ENCODE measurements at places on chromosomes 4 and X.

DNA sequence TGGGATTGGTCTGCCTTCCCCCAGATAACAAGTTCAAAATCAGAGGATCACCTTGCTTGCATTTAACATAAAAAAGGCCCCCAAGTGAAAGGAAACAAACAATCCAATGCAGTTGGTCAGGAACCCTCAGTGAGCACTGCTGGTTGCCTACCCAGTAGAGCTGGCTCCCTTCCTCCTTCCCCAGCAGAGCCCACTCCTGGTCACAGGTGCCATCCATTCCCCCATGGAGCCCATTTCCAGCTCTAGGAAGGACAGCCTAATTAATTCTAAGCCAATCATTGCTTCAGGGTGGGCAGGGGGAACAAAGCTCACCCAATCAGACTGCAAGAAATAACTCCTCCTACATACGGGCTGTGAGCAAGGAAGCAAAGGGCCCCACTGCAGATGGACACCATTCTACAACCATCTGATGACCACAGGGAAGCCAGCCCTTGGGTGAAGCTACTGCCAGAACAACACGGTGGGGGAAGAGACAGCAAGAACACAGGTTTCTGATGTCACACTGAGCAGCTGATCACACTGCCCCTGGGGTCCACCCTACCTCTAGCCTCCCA is 86.5 kb downstream of the SH3KBP1 start:
- no peak for DNase-seq

DNA sequence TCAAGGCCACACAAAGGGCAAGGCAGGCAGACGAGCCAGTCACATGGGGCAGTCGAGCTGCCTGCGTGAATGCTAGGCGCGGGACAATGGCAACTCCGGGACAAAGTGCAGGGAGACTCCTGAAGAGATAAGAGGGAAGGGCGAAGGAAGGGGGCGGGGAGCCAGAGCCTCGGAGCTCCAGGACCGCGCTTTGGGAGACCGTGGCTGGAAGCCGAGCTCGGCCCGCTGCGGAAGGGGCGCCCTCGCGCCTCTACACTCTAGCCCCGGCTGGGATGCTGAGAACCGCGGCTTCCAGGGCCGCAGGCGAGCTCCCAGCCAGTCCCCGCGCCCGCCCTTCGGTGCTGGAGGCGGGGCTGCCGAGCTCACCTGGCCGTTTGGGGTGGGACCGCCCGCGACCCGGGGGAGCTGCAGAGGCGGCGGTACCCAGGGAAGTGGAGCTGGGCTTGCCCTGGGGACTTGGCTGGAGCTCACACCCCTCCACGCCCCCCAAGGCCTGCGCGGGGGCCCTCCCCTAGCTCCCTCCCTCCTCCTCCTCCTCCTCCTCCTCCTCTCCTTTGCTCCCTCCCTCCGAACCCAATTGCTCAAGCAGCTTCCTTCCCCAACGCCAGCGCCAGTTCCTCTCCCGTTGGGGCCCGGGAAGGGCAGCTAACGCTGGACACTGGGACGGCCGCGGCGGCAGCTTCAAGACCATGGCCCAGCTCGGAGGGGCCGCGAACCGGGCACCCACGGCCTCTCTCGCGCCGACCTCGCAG is at the start of gene SOWAHD:
SOWAHD (plus strand) TSS at position 610 of the 752 bp plus-strand sequence; CDS start at position 690, 80 bp downstream.
- DNase-seq = peak; percentile 32

GRCh38 chrX:152821145-152821765 is 9.3 kb downstream of the CETN2 start:
- DNase-seq = peak; percentile 57

GRCh38 chr4:178599521-178599920 is 1157.3 kb upstream of the AGA start:
- no peak for DNase-seq

GRCh38 chr4:86857341-86858052 is 8.3 kb upstream of the SLC10A6 start:
- DNase-seq = no peak

GRCh38 chr4:55866973-55867574 is 13.6 kb downstream of the EXOC1 start:
- DNase-seq = peak; percentile 47

- DNase-seq = no peak
Observed at GRCh38 chr4:60948008-60948407, 252.1 kb upstream of the ADGRL3 start.

- DNase-seq = no peak
Observed at GRCh38 chrX:102765809-102766208, 45.3 kb downstream of the GPRASP3 start.

- no peak for DNase-seq
Observed at GRCh38 chr4:38743866-38744265, 38.9 kb downstream of the TLR10 start.

DNA sequence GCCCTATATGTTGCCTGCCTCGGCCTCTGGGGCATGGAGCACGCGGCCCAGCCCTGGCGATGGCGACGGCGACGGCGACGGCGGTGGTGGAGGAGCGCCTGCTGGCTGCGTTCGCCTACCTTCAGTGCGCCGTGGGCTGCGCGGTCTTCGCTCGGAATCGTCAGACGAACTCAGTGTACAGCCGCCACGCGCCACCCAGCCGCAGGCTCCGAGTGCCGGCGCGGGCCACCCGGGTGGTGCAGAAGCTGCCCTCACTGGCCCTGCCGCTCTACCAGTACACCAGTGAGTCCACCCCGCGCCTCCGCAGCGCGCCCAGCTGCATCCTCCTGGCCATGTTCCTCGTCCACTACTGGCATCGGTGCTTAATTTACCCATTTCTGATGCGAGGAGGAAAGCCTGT is 83.7 kb upstream of the F9 start:
- DNase-seq = no peak

GRCh38 chrX:32788936-32789335 is 422.4 kb downstream of the DMD start:
- no peak for DNase-seq

GRCh38 chr4:7337196-7338058 is 97.3 kb downstream of the PSAPL1 start:
- no peak for DNase-seq

DNA sequence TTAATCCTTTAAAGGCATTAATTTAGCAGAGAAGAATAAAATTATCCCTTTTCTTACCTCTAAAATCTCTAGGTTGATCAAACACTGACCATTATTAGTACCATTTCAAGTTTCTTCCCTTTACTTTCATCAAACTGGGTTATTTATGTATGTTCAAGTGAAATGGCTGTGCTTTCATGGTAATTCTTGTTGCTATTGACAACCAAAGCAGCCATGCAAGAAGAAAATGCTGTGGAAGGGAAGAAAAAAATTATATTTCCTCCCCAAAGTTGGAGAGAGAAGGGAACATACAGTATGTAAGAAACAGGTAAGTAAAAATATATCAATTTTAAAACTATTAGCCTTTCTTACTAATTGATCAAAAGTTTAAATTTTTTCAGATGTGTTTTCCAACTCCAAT is 16.2 kb downstream of the NPNT start:
- no peak for DNase-seq

DNA sequence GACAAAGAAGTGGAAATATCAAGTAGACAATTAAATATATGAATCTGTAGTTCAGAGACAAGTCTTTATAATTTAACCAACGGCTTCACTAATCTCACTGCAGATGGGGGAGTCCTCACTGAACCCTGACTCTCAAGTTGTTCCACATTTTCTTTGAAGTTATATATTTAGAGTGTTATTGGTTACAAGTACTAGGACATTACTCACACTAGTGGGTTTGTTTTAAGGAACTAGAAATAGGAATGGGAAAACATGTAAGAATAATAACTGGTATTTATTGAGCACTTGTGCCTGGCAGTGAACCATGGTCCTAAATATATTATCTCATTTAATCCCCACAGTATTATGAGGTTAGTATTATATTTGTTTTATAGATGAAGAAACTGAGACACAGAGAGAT is 22.0 kb downstream of the MND1 start:
- DNase-seq = no peak

DNA sequence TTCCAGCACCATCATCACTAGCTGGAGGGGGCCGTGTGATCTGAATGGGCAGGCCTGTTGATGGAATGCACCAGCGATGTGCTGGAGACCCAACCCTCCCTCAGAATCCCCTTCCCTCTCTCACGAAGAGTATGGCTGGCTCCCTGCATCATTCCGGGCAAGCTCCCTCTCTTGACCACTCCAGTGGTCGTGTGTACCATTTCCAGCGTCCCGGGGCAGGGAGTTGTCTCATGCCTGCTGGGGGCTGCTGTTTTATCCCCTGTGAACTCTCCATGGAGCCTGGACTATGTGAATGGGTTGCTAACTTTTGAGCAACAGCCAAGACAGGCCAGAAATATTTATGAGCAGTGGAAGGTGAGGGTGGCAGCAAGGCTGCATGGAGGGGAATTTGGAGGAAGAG is 8.1 kb downstream of the CSAG1 start:
- DNase-seq = no peak

DNA sequence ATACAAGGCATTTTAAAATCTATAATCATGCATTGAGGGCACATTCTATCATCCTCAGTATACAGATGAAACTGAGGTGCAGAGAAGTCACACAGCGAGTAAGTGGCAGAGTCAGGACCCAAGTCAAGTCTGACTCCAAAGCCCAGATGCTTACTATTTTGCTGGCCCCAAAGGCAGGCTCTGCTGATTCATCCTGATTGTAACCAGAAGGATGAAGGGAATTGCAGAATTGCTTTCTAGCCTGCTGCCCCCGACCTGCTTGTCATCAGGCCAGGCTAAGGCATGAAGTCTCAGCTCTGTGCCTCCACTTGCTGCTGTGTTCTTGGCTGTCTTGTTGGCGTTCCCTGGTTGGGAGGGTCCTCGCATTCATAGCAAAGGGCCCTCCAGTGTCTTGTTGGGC is 62.7 kb downstream of the SLC9A6 start:
- DNase-seq = no peak

DNA sequence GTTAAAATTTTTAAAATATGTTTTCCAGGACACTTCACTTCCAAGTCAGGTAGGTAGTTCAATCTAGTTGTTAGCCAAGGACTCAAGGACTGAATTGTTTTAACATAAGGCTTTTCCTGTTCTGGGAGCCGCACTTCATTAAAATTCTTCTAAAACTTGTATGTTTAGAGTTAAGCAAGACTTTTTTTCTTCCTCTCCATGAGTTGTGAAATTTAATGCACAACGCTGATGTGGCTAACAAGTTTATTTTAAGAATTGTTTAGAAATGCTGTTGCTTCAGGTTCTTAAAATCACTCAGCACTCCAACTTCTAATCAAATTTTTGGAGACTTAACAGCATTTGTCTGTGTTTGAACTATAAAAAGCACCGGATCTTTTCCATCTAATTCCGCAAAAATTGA is 49.7 kb downstream of the XIAP start:
- no peak for DNase-seq

- DNase-seq = peak; percentile 59
Observed at GRCh38 chrX:150365990-150366911, 3.1 kb downstream of the MAMLD1 start.

GRCh38 chr4:36322921-36323354 is 41.5 kb downstream of the DTHD1 start:
- DNase-seq = no peak

All from NCI-H1105 treated with DMSO at 0.1 percent for 48 hours (cell line).